Activated T-cell treated with anti-CD3 and anti-CD28 coated beads for 4 hours (primary cell): ENCODE measurements at places on chromosomes 4 and X.

DNA sequence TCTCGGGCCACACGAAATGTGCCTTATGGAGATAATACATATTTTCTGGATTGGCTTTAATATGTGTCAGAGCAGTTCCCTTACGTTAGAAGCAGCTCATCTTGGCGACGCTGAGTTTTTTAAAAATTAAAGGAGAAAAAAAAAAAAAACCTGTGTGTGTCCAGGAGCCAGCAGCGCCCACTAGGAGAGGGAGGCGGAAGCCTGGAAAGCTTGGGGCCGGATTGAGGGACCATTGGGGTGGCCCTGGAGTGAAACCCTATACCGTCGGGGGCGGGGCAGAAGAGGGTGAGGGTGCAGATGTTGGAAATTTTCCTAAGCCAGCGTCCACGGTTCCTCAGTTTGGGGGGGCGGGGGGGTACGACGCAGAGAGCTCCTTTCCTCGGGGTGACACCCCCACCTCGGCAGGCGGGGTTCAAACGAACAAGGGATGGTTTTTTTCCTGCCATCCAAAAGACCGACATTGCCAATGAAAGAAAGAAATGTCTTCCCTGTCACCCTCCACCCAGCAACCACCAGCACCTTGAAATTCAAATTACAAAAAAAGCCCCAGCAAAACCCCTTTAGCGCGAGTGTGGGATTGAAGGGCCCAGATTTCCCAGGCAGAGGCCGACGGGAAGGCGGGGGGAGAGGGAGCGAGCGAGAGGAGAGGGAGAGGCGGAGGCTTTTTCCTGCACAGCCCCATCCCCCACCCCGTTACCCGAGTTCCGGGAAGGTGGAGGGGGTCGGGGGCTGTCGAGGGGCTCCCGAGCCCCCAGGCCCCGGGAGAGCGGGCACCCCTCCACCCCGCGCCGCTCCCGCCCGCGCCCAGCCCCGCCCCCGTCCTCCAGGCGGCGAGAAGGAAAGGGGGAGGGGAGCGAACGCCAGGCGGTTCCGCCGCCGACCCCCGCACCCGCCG, 859 bp downstream of the SMARCA1 start:
- DNase-seq, result no peak

DNA sequence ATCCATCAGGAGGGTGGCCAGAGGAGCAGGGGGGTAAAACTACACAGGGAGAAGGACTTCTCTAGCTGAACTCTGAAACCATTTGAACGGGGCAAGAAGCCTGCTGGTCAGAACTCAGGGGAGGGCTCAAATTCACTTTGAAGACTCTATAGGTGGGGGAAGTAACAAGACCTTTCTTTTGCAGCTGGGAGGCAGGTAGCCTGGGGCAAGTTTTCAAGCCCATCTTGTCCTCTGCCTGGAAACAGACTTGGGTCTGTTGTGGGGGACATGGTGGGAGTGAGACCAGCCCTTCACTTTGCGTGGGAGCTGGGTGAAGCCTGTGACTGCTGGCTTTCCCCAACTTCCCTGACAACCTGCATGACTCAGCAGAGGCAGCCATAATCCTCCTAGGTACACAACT, 312.3 kb downstream of the SPRY1 start:
- no peak for DNase-seq

GRCh38 chr4:38562751-38563198, 101.2 kb upstream of the KLF3 start:
- no peak for DNase-seq

DNA sequence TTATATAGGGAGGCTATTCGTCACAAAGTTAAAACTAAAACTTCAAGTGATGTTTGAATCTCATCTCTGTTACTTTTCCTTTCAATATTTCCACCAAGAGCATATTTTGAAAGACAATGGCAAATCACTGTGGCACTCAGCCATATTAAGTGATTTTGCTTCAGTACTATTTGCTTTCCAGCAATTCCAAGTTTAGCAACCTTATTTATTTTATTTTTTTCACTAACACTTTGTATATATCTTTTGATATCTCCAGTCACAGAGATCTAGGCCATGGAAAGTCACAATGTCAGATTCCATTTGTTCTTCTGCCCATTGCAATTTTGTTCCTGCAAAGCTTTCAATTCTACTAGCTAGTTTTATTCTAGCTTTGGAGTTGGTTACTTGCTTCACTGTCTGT, 1514.5 kb upstream of the ADGRL3 start:
- no peak for DNase-seq

GRCh38 chr4:10582059-10582686, 102.4 kb downstream of the CLNK start:
- DNase-seq, result no peak

- no peak for DNase-seq
Measured at GRCh38 chr4:55752810-55753209, 66.8 kb upstream of the EXOC1L start.

DNA sequence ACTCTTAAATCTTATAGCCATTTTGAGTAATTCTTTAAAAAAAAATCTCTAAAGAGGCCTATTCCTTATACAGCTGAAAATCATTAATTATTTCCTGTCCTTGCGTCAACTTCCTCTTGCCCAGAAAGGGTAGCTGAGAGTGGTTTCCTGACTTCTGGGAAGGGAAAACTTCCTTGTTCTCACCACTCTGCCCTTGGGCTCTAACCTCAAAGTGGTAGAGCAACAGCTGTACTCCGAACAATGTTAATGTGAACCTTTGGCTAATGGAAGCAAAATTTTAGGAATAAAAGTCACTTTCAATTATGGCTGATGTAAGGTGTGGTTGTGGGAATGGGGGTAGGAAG, 15.3 kb downstream of the KLHL2 start:
- DNase-seq, result no peak

DNA sequence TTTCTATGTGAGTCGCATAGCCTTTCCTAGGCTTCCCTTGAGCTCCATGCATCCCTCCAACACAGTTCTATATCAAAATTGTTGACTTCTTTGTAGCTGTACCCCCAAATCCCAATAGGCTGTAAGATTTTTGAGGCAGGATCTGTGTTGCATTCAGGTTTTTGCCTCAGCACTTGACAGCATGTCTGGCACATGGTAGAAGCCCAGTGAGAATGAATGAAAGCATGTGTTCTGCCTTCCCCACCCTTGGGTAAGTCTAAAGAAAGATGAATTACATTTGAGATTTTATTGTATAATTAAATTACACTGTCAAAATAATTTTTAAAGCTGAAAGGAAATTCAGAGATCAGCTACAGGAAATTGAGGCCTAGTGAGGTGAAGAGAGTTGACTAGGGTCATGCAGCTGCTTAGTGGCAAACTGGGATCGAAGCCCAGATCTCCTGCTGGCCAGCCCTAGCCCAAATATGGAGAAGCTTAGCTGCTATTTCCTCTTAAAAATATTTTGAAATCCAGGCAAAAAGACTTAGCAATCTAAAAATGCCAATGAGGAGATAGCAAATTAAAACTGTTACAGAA, 122.5 kb downstream of the SPATA18 start:
- no peak for DNase-seq

DNA sequence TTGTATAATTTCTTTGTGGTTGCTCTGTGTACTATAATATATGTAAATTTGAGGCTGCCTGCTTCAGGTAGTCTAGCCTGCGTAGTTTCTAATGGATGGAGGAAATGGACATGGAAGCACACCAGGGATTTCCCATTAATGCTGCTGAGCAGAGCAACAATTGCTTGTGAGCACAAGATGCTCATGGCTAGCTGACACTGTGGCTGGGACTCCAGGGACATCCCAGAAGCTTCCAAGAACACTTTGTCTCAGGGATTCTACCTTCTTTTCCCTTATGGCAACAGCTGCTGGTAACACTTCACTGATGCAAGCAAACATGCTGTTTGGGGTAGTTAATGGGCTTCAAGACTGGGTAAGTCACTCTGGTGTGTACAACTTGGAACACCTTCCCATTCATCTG, 66.1 kb downstream of the TENT5D start:
- DNase-seq, result no peak

DNA sequence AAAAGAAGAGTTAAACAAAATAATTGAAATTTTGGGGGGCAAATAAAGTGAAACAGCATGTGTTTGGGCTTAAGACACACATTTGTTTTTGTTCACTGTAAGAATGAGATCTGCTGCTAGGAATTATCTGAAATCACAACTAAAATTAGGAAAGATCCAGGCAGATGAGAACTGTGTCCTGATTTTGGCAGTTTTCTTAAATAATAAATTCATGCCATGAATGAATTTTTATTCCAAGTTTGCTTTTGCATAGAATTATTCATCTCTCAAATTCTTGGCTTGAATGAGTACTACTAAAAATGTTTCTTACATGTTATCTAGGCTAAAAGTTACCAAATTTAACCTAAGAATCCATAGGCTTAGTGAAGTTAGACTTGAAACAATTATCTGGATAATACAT, 321.7 kb downstream of the ANK2 start:
- DNase-seq, result no peak

DNA sequence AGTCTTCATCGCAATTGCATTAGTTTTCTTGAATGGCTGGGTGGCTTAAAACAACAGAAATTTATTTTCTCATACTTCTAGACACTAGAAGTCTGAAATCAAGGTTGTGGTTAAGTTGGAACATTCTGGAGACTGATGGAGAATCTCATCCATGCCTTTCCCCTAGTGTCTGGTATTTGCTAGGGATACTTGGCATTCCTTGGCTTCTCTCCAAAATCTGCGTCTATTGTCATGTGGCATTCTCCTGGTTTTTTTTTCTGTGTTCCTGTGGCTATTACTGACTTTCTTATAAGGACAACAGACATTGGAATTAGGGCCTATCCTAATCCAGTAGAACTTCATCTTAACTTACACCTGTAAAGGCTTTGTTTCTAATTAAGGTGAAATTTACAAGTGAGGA, 272.8 kb upstream of the EPHA5 start:
- no peak for DNase-seq

DNA sequence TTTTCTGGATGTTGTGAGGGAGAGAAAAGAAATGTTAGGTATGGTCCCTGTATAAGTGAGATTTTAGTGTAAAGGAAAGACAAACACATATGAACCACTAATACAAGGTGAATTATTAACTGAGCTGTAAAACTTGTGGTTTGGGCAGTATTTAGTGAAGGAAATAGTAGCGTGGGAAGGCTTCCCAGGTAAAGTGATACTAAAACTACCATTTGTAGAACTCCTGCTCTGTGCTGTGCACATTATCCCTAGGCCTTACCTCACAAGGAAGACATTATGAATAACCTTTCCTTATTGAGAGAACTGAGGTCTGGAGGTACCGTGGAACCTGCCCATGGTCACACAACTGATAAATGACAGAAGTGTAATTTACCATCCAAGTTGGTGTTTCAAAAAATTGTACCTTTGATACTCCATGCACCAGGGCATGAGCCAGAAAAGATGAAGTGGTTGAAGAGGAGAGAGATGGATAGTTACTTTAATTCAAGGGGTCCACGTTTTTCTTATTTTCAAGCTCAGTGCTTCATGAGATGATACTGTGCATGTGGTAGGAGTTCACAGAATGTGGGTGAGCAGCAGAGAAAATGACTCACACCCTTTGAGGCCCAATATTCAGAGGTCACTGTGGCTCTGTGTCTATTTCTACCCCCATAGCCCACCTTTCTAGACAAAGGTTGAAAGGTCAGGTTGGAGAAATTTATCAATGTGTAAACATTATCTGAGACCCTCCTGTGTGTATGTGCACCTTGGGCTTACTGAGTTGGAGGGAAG, 2.6 kb upstream of the VSIG4 start:
- no peak for DNase-seq

DNA sequence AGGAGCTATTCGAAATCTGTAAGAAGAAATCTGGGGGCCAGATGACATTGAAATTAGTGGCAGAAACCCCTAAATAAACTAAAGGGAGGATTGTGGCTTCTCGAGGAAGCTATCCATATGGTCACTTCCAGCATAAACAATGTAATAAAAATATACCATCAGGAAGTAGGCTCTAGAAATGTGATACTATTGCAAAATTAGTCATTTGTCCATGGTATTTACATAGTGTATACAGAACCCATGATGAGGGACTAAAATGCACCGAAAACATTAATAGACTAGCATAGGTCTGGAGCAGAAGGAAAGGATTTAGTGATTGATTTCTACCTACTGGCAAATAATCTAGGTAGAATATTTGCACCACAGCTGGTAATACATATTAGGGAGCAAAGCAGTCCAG, 1344.0 kb downstream of the FSTL5 start:
- DNase-seq, result no peak

GRCh38 chr4:40227284-40227683, 30.5 kb downstream of the RHOH start:
- no peak for DNase-seq

DNA sequence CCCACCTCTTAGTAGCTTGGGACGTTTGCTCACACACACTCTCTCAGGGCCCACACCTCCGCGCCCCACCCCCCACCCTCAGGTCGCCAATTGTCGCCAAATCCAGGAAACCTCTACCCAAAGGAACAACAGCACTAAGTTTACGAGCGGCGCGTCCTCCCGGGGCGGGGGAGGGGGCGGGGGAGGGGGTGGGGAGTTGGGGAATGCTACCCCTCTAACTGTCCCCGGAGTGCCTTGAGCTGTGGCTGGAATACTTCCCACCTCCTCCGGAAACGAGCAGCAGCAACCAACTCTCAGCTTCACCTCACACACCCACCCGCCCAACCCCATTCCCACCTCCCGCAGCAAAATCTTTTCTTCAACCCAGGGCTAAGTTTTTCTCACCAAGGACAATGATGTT, 135.6 kb upstream of the ZIC3 start:
- no peak for DNase-seq

DNA sequence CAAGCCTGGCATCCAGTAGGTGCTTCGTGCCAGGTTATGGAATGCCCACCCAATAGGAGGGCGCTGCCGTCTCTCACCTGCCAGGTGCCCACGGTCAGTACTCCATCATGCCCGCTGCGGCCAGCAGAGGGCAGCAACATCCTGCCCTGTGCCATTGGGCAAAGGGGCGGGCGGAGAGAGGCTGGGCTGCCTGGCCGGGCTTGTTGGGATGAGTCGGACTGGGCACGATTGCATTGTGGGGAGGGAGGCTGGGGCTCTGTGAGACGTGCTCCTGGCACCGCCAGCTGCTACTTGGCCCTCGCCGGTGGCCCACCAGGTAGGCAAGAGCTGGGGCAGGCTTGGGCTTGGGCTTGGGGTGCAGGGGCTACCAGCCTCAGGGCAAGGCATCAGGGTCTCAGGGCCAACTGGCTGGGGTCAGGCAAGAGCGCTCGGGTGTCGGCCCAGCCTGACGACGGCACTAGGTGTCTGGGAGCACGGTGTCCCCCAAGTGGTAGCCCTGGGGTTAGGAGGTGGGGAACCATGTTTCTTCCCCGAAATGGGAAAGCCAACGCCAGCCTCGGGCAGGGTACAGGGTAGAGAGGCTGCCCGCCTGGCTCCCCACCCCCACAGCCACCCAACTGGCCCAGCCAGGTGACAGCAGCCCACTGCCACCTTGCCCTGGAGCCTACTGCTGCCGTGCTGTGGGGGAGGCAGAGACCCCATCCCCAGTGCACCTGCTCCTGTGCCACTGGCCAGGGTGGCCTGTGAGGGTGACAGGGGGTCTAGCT, at the start of gene PLXNB3:
Gene PLXNB3 (plus strand): TSS at position 261 of the 767 bp plus-strand sequence. CDS start 1,287 bp downstream, outside the sequence.
- DNase-seq, result peak; percentile 54

GRCh38 chr4:181877329-181877848, 365.8 kb upstream of the TENM3 start:
- DNase-seq, result no peak

GRCh38 chrX:132809581-132809980, 148.8 kb downstream of the HS6ST2 start:
- no peak for DNase-seq

- no peak for DNase-seq
Measured at GRCh38 chr4:7829652-7830580, 109.7 kb downstream of the AFAP1 start.
